ENCODE measurements at places on chromosomes 2 and 18.

DNA sequence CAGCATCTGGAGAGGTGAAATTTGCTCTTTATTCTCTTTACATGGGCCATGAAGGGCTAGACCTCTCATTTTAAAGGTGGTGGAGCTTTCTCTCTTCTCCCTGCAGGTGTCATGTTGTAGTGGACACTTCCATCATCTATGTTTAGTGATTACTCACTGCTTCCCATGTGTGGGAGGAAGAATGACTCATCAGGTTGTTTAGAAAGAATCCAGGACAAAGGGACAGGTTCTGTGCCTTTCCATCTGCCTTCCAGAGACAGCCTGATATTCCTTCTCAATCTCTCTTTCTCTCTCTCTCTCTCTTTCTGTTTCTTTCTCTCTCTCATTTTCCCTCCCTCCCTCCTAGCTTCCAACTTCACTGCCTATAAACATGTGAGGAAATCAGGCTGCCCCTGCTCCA, 38.7 kb downstream of the SCG2 start:
- no peak for DNase-seq

GRCh38 chr2:49931241-49931640, 776.9 kb upstream of the FSHR start:
- no peak for DNase-seq

GRCh38 chr2:179561702-179562101, 297.1 kb upstream of the SESTD1 start:
- no peak for DNase-seq

GRCh38 chr2:46991985-46992384, 76.4 kb upstream of the MCFD2 start:
- no peak for DNase-seq

DNA sequence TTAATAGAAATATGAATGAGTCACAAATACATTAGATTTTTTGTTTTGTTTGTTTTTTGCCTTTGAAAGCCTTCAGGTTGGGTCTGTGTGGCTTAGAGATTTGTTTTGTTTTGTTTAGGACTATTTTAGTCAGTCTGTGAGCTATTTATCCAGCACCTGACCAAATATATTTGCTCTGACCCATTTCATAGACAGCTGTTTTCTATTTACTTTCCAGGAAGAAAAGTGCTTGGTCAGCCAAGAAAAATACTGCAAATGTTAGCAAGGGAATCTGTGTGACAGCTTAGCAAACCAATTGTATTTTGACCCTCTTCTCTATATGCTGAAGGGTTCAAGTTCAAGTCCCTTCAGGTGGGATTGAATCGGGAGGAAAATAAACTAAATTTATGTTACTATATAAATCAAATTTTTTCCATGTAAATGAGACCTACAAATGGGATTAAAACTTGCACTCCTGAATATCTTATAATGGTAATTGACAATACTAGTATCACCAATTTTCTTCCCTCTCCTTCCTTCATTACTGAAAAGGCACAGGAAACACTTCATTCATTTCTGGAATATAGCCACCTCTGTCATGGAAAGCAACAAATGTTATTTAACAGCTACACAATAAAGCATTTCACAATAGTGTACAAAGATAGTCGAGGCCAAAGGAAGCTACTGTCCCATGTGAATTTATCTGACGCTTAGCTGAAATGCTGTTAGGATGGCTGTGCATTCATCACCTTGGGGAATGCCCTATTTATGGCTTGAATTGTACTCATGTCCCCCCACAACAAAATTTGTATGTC, 23.1 kb upstream of the KLF7 start:
- no peak for DNase-seq

DNA sequence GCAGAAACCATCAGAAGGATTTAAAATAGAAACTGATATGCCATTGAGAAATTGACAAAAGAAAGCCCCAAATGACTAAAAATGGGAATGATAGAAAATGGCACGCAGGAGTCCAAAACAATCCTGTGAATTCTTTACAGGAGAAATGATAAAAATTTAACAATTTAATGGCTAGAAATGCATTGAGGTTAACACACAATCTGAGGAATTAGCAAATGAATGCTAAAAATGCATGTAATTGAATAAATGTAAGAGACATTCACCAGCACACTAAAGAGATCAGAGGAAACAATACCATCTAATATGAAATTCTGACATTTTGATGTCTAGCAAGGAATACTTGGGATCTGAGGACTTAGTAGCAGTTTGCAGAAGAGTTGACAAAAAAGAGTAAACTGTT, 37.0 kb downstream of the MARCHF4 start:
- DNase-seq: no peak

- DNase-seq: no peak
These were observed 36.0 kb downstream of the DPYSL5 start for GRCh38 chr2:26883956-26884355.

GRCh38 chr2:26540306-26540705, 62.4 kb upstream of the OTOF start:
- DNase-seq: no peak

GRCh38 chr18:8130096-8130495, 479.1 kb upstream of the RAB12 start:
- DNase-seq: no peak

DNA sequence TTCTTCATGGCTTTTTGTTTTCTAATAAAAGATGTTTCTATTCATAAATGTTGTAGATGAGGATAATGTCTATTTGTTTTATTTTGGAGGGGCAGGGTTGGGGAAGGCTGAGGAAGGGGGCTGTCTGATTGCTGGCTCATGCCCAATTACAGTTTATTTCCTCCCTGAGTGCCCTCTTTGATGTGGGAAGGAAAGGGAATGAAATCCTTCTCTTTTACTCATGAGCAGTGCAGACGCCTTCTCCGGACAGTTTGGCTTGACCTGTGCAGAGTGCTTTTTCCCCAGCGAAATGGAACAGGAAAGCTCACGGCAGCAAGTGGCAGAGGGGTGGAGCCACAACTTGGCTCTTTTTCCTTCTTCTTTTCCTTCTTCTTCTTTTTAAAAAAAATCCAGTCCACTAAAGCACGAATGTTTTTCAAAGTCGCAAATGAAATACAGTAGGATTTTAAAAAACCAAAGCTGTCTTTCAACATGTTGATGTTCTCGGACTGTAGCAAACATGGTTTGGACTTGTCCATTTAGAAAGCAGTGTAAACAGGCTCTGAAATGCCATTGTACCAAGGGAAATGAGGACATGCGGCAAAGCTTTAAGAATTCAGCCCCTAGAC, 34.5 kb downstream of the RAB31 start:
- DNase-seq: no peak

DNA sequence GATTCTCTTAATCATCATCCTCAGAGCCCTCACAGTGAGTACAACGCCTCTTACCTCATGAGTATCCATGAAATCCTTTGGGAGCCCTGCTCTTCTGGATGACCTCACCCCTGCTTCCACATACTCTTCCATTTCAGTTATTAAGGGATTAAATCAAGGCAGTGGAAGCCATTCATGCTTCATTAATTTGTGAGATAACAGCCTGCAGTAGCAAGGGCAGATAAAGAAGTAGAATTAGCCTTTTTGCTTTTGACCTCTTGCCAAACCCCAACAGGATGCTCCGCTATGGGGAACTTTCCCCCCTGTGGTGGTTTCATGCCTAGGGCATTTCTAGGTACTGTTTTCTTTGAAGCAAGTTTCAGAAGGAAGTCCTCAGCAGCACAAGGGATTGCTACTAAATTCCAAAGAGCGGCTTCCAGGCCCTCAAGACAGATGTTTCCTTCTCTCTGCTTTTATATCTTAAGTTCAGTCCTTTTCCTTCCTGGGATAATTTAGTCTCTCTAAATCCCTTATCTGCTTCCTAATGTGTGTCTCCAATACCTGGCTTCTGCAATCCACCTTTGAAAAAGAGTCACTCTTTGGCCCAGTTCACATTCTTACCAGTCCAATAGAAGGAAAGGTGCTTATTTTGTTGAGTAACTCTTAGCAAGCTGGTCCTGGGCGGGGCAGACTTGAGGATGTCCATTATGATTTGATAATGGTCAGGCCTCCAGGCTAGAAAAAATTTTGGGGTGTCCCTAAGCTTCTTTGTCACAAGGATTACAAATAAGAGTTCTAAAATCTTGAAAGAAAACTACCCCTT, 76.9 kb downstream of the MYO1B start:
- no peak for DNase-seq

GRCh38 chr2:29079887-29080286, 5.6 kb upstream of the PCARE start:
- no peak for DNase-seq

DNA sequence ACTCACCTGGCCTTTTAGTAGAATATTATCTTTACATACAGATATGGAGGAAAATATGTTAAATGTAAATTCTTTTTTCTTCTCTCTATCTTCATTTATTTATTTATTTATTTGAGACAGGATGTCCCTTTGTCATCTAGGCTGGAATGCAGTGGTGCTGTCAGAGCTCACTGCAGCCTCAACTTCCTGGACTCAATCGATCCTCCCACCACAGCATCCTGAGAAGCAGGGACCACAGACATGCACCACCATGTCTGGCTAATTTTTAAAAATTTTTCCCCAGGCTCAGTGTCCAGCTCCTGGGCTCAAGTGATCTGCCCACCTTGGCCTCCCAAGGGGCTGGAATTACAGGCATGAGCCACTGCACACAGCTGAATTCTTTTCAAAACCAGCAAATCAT, 20.3 kb downstream of the KYNU start:
- no peak for DNase-seq

- no peak for DNase-seq
These were observed 109.4 kb upstream of the FANCL start for GRCh38 chr2:58350484-58350883.

DNA sequence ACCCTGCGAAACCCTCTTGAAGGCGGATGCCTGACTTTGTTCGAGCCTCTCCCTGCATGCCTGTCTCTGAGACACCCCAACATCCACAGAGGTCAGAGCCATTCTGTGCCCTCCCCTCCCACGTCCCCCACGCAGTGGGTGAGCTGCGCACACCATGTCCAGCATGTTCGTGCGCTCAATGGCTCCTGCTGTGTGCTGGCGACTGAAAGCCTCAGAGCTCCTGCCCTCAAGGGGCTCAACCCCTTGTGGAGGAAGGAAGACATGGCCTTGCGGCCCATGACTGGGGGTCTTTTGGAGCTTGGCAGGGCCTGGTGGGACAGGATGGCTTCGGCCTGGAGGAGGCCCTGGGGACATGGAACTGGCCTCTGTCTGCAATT, 45.7 kb downstream of the ANKMY1 start:
- no peak for DNase-seq

GRCh38 chr2:9737053-9737875, 106.0 kb upstream of the TAF1B start:
- DNase-seq: no peak

- peak; percentile 71 for DNase-seq
These were observed 5.9 kb upstream of the ZAP70 start for GRCh38 chr2:97707362-97708047.

GRCh38 chr2:12856934-12857601, 140.3 kb downstream of the TRIB2 start:
- DNase-seq: no peak

DNA sequence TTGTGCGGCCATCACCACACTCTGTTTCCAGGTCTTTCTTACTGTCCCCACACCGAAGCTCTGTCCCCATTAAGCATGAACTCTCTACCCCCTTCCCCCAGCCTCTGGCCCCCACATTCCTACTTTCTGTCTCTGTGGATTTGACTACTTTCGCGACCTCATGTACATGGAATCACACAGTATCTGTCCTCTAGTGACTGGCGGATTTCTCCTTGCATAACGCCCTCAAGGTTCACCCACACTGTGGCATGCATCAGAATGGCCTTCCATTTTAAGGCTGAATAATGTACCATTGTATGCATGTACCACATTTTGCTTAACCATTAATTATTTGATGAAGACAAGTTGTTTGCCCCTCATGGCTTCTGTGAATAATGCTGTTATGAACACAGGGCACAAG, 467.6 kb upstream of the HS6ST1 start:
- no peak for DNase-seq

DNA sequence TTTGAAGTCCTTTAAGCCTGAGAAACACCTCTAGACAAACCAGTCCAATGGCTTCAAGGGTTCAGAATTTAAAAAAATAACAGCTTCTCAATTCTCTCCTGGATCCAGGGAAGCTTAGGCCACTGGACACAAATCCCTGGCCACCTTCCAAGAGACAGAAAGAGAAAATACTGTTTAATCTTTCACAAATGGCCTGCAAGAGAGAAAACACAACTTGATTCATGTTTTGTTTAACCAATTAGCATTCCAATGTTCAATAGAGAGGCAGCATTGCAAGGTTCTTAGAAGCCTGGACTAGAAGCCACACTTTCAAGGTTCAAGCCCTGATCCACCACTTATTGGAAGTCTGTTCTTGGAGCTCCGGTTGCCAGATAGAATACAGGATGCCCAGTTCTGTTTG, 109.0 kb upstream of the PARD3B start:
- no peak for DNase-seq

DNA sequence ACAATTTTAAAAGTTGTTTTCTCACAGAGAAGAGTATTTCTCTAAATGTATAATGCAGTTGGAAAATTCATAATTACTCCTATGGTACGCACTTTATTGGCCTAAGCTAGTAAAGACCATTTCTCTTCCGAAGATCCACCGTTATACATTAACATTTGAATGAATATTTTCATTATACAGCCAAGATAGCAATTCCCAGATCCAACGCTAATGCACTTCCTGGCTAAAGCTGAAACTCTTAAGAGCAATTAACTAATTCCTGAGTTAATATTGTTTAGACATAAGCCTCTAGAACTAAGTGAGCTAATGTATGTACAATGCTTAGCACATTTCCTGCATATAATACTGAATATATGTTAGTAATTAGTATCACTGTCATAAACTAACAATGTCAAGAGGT, 56.2 kb downstream of the PDK1 start:
- DNase-seq: no peak

- no peak for DNase-seq
These were observed 65.0 kb downstream of the ZNF407 start for GRCh38 chr18:74662622-74663021.

DNA sequence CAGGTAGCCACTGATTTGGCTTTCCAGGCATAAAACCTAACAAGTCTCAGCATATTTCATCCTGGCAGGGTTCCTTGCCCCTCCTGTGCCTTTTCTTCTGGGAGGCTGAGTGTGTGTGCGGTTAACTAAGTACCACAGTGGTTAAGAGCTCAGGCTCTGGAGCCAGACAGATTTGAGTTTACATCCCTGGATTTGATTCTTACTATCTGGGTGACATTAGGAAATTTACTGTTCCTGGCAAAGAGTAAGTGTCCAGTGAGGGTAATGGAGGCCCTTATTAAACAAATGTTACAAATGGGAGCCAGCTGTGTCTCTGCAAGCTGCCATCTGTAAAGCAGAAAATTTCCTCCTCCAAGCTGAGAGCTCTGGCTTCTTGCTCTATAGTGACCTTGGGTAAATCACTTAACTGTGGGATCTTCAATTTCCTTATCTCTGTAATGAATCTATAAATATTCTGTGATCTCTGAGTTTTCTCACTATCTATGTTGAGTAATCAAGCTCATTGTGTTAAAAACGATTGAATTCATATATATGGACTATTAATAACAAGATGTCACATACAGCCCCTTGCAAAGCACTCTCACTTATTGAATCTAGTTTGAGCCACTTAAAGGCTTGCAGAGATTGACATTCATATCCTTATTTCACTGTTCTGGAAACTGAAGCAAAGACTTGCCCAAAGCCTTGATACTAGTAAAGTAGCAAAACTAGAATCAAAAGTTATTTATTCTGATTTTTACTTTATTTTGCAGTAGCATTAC, 6.5 kb upstream of the COBLL1 start:
- DNase-seq: no peak

All from chondrocyte (in vitro differentiated cells).